CD14-positive monocyte (primary cell): ENCODE measurements at places on chromosomes 11 and 22.

GRCh38 chr11:68735646-68736045 lies 15.7 kb downstream of the TESMIN start:
- DNase-seq, result peak; percentile 41

DNA sequence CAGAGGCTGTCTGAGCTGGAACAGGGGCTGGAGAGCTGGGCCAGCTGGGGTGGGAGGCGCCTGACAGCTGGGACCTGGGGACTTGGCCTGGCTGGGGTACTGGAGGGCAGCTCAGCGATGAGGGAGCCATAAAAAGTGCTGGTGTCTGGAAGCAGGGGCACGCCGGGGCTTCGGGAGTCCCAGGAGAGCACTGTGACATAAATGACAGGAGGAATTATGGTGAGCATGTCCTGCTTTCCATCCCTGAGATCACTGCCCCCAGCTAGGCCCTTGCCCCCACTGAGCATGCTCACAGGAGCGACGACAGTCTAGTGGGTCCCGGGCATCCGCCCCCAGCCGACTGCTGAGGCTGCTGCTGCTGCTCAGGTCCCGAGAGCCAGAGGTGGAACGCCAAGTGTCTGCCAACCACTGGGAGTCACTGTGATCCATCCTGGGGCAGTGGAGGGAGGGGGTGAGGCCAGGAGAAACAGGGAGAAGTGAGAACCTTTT lies 6.2 kb downstream of the ROBO4 start:
- no peak for DNase-seq

DNA sequence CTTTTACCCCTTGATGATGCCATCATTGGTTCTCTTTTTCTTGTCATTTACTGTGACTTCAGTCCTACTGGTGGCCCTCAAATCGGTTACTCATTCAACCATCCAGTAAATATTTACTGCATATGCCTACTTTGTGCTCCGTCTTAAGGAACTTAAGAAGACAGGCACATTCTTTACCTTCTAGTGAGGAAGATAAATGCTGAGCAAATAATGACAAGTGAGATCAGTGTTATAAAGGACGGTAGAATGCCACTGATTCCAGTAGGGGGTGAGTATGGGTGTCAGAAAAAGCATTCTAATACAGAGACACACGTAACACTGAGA lies 1.6 kb downstream of the ANKRD42 start:
- DNase-seq, result peak; percentile 80

GRCh38 chr11:120880498-120881175 lies 143.3 kb upstream of the TBCEL start:
- no peak for DNase-seq

DNA sequence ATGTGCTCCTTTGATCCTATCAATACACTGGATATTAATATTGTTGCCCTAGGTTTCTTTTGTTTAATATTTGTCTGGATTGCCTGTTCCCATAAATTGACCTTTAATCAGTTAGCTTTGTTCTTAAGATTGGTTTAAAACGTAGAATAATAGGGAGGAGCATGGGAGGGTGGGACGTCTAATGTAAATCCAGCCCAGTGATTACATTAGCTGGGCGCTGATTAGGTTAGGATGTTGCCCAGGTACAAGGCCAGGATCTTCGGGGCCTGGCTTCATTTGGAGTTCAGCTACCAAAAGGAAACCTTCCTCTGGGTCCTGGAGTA lies at the start of gene SRSF8:
SRSF8 (plus strand) TSS at position 204 of the 323 bp plus-strand sequence. CDS start 308 bp downstream, outside the sequence.
- no peak for DNase-seq

DNA sequence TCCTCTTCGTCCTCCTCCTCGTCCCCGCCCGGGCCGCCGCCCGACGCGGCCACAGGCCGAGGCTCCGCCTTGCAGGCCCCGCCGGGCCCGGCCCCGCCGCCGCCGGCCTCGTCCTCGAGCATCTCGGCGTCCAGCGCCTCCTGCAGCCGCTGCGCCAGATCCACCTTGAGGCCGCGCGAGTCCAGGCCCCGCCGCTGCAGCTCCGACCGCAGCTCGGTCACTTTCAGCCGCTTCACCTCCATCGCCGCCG lies 417 bp downstream of the HNRNPUL2 start:
- DNase-seq, result no peak

- DNase-seq, result no peak
Measured at GRCh38 chr22:20406686-20407408, 12.9 kb downstream of the ZNF74 start.
